ENCODE measurements at places on chromosomes 2 and 18.
A peak's percentile ranks its signal among the peaks of the same experiment; 100 is the strongest.

GRCh38 chr2:204650611-204651010 lies 105.3 kb downstream of the PARD3B start:
- DNase-seq = no peak

GRCh38 chr2:190996338-190996946 lies 17.5 kb downstream of the STAT1 start:
- DNase-seq = peak; percentile 15

DNA sequence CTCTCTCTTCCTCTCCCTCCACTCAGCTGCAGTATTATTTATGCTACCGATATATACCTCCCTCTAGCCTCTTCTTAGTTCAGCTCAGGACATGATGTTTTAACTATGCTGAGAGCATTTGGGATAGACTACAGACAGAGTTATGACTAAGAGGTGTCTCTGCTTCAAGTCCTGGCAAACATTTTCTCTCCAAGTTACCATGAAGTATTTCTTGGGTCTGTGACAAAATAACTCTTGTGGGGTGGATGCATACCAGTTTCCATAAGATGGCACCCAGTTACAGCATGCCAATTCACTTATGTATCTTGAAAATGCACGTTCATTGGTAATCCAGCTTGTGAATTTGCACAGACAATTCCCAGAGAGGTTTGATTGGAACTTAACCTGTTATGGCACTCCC lies 737.6 kb downstream of the SLC4A3 start:
- DNase-seq = no peak

DNA sequence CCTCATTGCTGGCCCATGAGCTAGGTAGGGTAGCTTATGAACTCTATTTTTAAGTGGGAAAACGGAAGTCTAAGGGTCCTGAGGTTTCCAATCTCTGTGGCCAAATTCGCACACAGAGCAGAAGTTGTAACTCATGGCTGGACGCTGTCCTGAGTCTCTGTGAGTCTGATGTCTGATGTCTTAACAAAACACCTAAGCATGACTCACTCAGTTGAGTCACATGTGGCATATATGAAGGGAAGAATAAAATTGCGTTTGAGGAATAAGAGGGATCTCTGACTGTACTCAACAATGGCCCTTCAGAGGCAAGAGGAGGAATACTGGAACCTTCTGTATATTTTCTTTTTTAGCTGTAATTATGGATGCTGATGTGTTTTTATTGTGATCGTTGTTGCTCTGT lies 569.7 kb downstream of the RIT2 start:
- no peak for DNase-seq

- DNase-seq = no peak
These were observed 193.1 kb downstream of the L3MBTL4 start for GRCh38 chr18:6221602-6222014.

GRCh38 chr2:106282462-106283170 lies 88.5 kb upstream of the UXS1 start:
- DNase-seq = no peak

GRCh38 chr2:201058914-201059313 lies 12.6 kb downstream of the HYCC2 start:
- no peak for DNase-seq

DNA sequence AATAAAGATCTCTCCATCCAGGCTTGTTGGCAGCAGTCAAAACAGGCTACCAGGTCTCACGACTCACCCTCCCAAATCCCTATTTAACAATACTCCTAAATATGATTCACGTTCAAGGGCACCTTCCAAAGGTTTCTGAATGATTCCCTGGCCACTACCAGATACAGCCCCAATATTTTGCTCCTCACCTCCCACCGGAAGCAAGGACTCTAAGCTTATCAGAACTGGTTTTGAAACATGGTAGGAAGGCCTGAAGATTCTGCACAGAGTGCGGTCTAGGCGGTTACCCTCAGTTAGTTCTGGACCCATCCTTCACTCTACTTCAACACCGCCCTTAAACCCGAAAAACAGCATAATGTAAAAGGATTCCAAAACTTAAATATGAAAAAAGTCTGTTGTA lies 5.2 kb downstream of the PPP4R1 start:
- DNase-seq = no peak

DNA sequence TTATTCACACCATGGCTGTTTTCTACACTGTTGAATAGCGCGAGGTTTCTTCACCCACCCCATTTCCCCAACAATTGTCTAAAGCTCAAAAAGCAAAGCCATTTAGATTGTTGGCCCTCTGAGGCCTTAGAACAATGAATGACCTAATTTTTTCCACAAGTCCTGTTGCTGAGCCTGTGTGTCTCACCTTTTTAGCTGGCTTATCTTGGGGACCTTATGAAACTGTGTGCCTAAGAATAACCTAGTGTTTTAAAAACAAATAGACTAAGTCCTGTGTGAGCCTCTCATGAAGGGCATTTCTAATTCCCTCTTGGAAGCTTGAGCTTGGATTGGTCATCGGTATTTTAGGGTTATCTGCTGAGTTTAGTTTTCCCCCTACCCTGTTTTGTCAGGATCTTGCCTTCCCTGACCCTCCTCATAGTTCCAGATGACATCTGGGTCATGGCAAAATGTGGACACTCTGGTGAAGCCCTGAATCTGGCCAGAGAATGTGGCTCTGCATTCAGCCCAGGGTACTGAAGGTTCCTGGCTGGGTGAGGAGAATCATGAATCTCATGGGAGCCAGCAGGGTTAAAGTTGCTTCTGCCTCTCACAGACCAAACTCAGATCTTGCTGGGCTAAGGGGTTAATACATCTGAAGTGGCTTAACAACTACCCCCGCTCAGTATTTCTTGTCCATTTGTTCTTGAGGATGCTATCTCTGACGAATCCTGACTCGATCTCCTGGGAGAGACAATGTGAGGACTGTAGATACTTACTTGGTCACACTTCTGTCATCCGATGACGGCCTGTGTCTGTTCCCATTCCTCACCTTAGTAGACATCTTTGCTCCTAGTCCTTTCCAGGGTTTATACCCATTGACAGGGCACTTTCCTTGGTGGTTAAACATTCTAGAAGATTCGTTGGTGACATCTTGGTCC lies 104.2 kb upstream of the MAP4K3 start:
- no peak for DNase-seq
